ENCODE measurements at places on chromosomes 7 and 10.
A peak's percentile ranks its signal among the peaks of the same experiment; 100 is the strongest.

GRCh38 chr7:690478-691360 lies 35.8 kb upstream of the DNAAF5 start:
- no peak for DNase-seq

GRCh38 chr10:48353246-48353645 lies 46.8 kb downstream of the MAPK8 start:
- no peak for DNase-seq

DNA sequence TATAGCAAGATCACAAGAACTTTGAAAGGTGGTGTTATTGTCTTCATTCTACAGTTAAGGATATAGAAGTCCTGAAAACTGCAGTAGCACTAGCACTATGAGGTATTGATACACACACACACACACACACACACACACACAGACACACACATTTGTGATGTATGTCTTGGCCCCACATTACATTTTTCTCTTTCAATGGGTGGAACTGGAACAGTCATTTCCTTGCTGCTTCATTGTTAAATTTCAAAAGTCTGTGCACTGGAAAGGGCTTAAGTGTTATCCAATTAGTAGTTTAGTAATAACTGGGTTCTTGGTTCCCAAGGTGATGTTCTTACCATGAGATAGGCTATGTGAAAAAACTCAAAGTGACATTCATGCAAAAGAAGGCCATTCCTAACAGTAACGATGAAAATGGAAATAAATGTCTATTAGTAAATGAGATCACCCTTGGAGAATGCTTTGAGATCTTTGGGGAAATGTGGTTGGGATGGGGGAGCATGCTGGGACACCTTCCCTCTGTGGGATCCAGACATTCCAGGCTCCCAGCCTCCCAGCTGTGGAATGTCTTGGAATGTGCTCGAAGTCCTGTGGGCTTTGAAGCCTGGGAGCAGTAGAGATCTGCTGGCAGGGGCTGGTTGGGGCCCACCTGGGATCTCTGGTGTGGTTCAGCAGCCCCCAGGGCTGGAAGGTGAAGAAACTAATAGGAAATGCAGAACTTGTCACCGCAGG lies 37.4 kb upstream of the CALD1 start:
- DNase-seq, result no peak

- DNase-seq, result no peak
Measured at GRCh38 chr7:4834601-4835397, 27.0 kb downstream of the PAPOLB start.

DNA sequence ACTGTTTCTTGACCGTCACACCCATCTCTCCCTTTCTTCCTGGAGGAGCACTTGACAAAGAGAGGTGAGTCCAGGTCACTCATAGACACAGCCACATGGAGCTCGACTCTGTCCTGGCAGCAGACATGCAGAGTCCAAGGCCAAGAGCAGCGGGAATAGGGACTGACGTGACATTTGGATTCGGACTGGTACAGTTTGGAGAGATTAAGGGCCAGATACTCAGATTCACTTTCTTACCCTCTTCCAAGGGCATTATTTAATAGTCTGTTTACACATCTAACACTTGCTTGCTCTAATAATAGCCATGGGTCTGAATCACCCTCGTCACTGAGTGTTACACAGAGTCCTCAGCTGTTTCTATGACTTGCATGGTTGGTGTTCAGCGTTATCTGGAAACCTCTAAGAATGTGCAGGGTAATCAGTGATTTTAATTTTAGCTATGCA lies 39.2 kb upstream of the OTUD1 start:
- no peak for DNase-seq

DNA sequence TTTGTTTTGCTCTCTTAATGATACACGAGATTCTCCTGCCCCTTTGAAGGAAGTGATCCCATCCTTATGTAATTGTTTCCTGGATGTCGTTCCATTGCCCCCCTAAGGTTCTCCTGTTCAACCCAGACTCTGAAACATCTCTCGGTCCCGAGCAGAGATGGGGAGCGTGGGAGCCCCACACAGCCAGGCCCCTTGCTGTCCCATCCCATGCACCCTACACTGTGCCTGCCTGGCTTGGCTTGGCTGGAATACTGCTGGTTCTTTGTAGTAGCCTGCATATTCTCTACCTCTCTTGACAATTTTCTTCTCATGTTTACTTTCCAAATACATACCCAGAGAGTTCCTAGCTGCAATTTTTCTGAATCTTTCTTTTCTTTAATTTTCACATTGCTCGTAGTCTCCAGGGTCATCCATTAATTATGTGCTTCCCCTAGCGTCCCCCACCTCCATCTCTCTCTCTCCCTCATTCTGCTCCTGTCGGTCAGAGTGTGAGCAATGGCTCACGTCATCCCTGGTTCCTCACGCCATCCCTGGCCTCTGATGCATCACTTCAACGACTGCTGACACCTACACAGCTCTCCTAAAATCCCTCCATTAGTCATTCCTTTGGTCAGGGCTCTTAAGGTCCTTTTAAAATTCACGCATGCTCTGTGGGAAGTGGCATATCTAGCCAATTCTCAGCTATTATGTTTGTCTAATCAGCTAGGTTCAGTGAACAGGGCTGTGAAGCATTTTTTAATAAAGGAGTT lies 32.5 kb upstream of the GPR158 start:
- no peak for DNase-seq

GRCh38 chr10:125200396-125200795 lies 40.0 kb upstream of the CTBP2 start:
- no peak for DNase-seq

DNA sequence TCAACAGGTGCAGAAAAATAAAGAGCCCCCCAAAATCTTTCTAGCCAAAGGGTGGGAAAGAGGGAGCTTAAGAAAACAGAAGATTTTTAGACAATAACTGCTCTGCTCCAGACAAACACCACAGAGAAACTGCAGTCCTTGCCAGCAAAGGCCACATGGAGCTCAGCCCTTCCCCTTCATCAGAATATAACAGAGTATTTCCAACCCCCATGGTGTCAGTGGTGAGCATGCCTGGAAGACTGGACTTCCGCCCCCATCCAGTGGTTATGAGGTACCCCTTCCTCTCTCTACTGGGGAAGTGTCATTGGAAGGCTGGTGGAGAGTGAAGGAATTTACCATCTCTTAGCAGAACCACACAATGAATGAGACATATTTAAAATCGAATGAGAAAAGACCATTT lies 1007.3 kb upstream of the CELF2 start:
- DNase-seq, result no peak

GRCh38 chr10:117503244-117504205 lies 39.0 kb upstream of the EMX2 start:
- no peak for DNase-seq

GRCh38 chr10:89466599-89467035 lies 52.2 kb downstream of the IFIT5 start:
- DNase-seq, result no peak

DNA sequence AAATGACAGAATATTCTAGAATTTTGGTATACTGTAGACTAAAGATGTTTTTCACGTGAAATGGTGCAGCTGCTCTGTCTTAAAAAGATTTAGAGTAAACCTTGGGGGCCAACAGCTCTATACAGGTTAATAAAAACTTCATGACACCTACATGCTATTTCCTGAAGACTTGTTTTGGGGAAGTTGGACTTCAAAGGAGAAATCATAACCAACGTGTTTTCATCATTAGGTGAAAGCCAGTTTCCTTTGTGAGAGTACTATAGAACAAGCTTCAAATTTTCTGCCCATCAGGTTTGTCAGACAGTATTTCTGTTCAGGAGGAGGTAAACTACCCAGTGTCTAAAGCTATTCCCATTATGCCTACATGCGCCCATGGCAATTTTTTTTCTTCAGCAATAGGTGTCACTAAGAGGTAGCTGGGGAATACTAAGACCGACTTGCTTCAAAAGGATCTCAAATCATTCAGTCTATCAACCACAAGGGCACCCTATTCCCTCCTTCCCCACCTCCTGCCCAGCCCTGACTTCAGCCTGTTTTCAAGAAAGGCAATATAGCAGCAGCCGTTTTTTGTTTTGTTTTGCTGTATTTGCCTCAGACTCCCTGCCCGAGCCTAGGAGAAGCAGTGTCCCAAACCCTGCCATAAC lies 237.3 kb upstream of the SP8 start:
- no peak for DNase-seq

DNA sequence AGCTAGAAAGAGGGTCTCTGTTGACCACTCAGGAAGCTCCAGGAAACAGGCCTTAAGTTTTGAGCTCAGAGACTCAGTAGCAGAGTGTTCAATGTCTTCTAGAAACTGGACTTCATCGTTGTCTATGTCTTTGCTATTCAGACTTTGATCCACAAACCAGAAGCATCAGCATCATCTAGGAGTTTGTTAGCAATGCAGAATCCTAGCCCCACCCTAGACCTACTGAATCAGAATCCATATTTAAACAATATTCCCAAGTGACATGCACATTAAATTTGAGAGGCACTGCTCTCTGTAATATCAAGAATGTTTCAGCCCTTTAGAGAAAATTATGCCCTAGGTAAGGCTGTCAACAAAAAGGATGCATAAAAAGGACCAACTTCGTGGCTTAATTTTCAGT lies 12.9 kb upstream of the OGDHL start:
- no peak for DNase-seq

DNA sequence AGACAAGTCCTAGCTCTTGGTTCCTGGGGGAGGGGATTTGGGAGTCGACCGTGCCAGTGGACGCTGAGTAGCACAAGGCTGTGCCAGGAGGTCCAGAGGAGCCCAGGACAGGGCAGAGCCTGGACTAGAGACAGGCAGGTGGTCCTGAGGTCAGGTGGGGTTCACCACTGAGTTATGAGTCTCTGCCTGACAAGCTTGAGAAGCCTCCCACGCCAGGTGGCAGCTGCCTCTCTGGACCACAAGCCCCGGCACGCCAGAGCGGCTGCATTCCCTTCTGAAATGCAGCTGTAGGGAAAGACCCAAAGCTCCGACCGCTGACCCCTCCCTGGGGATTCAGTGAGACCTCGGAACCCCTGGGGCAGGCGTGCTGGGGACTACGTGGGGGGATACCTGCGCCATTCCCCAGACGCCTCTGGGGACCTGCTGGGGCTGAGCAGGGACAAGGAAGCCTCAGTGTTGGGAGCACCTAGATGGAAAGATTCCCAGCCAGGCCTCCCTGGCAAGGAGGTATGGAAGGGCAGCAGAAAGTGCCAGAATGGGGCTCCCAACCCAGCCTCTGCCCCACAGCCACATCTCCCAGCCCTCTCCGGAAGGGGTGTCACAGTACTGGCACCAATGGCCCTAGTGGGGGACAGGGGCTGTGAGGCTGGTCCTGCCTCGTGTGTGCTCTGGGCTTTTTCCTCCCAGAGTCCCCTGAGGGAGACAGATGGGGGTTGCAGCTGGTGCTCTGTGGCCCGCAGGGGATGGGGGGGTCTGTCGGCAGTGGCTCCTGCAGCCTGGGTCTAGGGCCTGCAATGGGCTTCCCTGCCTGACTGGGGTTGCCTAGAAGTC lies 29.0 kb downstream of the PDGFA start:
- no peak for DNase-seq

GRCh38 chr10:22479419-22479818 lies 134.1 kb downstream of the SPAG6 start:
- DNase-seq, result peak; percentile 75

- DNase-seq, result no peak
Measured at GRCh38 chr7:71961283-71961682, 450.9 kb downstream of the CALN1 start.

GRCh38 chr7:25907214-25907613 lies 244.8 kb upstream of the NFE2L3 start:
- no peak for DNase-seq

DNA sequence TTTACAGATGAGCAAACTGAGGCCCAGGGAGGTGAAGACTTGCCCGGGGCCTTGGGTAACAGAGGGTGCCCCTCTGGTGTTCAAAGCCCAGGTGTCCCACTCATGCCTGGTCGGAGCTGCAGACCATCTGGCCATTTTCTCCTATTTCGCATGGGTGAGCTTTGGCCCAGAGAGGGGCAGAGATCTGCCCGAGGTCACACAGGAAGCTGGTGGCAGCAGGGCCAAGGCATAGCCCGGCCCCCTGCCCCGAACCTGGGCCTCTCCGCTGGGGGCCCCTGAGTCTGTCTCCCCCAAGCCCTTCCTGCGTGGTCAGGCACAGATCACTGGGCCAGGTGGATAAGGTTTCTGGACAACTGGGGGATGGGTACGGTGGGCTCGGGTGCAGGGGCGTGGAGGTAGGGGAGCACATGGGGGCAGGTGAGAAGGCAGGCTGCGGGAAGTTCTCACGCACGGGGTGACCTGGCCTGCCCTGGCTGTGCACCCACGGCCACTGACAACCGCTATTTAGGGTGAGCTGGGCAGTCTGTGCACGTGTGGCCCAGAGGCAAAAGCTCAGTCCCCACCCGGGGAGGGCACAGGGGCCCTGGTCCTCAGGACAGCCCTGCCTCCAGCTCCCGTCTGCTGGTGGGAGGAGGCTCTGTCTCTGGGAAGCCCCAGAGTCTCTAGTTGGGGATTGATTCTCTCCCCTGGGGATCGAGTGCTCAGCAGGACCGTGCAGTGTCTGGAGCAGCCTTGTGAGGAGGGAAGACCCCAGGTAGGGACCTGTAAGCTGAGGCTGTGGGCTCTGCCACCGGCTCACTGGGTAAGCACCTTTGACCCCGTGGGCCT lies 68.6 kb downstream of the UNCX start:
- DNase-seq, result no peak

DNA sequence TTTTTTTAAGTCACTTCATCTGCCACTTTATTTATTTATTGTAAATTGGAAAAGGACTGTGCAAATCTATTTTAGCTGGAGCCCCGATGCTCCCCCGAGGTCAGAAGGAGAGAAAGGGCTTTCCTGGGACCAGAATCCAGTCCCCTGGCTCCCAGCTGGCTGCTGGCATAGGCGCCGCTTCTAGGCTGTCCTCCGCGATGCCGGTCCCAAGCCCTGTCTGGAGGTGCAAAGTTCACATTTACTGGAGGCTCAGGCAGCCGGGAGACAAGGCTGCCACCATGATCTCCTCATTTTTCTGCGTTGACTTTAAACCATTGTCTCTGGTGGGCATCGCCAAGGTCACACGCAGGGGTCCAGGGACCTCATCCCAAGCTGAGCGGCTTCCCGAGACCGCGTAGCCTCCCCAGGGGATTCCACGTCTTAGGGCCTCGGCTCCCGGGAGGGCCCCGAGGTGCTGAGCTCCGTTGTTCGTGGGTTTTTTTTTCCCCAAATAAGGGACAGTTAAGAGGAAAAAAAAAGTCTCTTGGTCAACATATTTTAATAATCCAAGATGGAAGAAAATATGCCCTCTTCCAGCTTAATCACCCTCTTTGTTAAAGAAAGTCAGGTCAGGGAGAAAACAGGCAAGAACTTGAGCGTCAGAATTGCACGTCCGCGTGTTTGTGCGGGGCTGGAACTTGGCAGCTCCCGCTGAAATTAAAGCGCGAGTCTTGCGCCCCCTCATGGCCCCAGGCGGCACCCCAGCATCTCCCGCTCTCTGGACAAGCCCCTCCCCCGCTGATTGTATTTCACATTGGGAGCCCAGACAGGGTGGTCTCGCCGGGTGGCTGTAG lies 11.9 kb downstream of the RGR start:
- peak; percentile 93 for DNase-seq

All from vagina (tissue), 2 donors.